ENCODE measurements at places on chromosomes 12 and 14.
A peak's percentile ranks its signal among the peaks of the same experiment; 100 is the strongest.

- DNase-seq, result no peak
Observed at GRCh38 chr14:42095155-42095554, 488.5 kb downstream of the LRFN5 start.

DNA sequence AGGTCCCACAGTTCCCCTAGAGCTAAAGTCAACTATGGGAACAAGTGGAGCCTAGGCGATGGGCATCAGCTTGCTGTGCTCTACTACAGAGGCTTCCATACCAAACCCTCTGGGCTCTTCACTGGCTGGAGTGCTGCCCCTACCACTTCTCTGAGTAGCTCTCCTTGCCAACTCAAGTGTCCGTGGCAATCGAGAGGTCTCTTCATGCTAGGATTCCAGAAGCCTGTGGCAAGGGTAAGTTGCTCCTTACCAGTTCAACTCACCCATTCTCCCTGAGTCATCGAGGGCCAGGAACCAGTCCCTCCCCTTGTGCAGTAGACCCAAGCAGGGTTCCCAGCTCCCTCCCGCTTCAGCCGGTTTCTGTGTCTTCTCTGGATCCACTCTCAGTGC is 76.1 kb downstream of the GALC start:
- no peak for DNase-seq

- peak; percentile 35 for DNase-seq
Observed at GRCh38 chr12:26056335-26056734, 68.5 kb downstream of the BHLHE41 start.

- DNase-seq, result peak; percentile 92
Observed at GRCh38 chr14:78005325-78005724, 164.8 kb upstream of the NRXN3 start.

DNA sequence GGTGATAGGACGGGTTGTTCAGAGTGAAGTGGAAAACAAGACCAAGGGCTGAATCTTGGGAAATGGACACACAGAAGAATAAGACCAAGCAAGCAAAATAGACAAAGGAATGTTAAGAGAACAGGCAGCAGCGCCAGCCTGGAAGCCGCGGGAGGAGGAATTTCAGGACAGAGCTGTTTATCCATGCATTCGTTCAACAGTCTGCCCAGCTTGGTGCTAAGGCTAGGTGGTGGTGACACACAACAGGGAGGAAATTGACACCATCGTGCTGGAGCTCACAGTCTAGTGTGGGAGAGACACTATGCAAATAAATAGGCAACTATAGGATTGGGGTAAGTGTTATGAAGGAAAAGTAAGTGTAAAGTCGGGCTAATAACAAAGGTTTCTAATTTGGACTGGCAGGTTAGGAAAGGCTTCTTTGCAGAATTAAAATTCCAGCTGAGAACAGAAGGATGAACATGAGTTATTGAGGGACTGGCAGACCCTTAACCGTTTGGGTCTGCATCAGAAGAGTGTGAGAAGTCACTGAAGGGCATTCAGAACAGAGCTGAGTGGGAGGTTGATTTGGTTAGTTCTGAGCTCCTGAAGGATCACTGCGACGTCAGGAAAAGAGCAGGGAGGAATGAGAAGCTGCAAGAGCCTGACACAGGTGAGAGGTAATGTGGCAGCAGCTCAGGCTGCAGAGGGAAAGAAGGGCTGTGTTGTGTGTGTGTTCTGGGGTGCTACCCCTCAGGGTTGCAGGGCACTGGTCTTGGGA is 242.6 kb upstream of the FKBP4 start:
- no peak for DNase-seq

- no peak for DNase-seq
Observed at GRCh38 chr12:508145-508544, 48.4 kb downstream of the B4GALNT3 start.

- DNase-seq, result no peak
Observed at GRCh38 chr14:56199095-56199981, 81.1 kb downstream of the PELI2 start.

DNA sequence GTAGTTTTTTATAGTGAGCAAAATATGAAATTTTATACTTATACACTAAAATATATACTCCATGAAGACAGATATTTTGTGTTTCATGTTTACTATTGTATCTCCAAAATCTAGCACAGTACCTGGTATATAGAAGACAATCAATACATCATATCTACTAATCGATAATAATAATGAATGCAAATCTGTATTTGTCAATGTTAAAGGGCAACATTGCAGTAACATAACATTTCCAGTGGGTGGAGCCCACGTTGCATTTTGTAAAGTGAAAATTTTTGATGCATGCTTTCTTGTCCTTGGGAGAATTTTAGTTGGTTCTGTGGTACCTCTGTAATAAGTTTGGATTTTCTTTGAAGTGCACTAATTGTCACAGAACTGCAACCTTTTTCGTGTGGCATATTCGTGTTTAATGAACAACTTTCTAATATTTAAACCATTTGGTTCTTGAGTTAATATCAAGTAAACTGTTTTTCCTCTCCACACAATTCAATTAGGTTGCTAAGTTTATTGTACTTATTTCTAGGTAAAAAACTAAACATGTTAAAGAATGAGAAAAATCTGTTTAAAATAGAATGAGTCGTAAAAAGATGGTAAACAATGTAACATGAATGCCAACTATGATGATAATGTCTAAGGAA is 47.4 kb downstream of the AVPR1A start:
- DNase-seq, result no peak

DNA sequence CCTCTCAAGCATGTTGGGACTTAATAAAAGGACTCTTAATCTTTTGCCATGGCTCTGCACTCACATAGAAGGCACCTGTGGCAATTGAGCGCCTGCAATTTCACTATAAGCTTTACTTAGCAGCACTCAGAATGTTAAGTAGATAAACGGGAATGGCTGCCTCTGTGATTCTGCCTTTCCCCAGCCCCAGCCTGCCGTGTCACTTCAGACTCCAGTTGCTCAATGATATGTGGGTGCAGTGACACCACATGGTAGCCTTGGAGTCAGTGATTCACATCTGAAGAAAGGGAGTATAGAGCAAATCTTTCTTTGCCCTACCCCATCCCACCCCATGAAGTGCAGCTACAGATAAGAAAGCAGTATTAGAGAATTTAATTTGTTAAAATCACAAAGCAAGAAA is 96.1 kb downstream of the ZFC3H1 start:
- no peak for DNase-seq

Data from foreskin keratinocyte (primary cell).